Activated naive CD4-positive, alpha-beta T cell treated with anti-CD3 and anti-CD28 coated beads, Interleukin-2, amount 50 U/mL, for 16 hours (primary cell): ENCODE measurements at places on chromosomes 13 and 19.

DNA sequence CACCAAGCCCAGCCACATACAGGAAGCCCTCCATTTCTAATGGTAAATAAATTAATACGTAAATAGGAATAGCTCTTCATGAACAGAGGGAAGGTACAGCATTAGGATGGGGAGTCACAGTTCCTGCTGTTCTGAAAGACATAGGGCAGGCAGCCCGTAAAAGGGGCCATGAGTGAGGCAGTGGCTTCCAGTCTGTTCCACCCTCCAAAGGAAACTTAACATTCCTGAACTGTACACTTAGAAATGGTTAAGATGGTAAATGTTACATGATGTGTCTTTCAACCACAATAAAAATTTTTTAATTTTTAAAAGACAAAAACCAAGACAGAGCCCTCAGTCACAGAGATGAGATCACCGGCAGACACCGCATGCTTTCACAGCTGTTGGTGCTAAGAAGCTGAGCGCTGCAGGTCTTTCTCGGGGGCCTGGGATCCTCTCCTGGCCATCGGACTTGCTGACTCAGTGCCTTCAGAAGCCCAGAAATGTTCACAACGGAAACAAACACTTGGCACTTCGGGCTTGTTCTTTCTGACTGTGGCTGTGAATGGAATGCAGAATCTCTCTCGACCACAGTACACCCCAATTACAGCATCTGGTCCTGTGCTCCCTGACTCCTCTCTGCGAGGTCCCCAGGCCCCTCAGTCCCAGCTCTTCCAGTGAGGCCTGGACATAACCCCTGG is 36.4 kb downstream of the EPS15L1 start:
- no peak for DNase-seq

DNA sequence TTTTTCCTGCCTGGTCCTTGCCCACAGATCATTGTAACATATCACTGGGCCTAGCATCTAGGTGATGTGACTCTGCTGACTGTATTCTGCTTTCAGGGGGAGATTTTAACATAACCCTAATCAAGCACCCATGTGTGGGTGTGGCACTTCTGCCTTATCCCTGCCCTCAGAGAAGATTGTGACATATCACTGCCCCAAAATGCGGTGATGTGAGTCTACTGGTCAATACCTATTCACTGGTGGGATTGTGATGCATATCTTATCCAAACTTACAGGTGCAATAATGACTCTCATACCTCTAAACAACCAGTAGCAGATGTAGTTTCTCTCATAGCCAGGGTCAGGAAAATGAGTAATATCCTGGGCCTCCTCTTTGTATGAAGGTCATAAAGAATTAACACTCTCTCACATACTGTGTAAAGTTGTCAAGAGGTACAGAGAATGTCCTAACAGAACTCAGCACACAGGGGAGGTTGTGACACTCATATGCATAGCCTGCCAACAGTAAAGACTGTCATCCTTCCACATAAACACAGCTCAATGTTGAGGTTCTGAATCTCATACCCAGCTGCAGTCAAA is 12.1 kb upstream of the ZNF681 start:
- no peak for DNase-seq

- DNase-seq = no peak
Observed at GRCh38 chr19:28943651-28944050, 269.3 kb downstream of the UQCRFS1 start.

GRCh38 chr13:36124236-36124822 is 6.9 kb downstream of the DCLK1 start:
- DNase-seq = no peak
